ENCODE measurements at places on chromosomes 7 and 10.

GRCh38 chr7:113142385-113143119 is 24.2 kb upstream of the SMIM30 start:
- DNase-seq = no peak

DNA sequence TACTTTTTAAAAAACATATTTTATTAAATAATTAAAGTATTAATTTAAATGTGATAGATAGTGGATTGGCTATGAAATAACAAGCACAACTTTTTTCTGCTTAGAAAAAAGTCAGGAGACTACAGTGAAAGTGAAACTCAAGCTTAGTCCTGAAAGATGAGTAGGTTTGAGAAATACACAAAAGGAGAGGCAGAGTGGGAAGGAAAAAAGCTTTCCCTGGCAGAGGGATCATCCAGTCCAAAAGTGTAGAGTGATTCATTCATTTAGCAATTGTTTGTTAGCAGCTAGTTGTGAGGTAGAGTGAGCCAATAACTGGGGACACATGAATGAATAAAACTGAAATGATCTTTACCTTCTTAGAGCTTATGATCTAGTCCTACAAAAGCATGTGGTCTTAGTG is 93.5 kb downstream of the FOXP2 start:
- DNase-seq = no peak

- DNase-seq = no peak
These were observed 77.5 kb downstream of the ARID5B start for GRCh38 chr10:61978965-61979364.

- DNase-seq = no peak
These were observed 28.5 kb upstream of the CRYGN start for GRCh38 chr7:151468217-151469018.

DNA sequence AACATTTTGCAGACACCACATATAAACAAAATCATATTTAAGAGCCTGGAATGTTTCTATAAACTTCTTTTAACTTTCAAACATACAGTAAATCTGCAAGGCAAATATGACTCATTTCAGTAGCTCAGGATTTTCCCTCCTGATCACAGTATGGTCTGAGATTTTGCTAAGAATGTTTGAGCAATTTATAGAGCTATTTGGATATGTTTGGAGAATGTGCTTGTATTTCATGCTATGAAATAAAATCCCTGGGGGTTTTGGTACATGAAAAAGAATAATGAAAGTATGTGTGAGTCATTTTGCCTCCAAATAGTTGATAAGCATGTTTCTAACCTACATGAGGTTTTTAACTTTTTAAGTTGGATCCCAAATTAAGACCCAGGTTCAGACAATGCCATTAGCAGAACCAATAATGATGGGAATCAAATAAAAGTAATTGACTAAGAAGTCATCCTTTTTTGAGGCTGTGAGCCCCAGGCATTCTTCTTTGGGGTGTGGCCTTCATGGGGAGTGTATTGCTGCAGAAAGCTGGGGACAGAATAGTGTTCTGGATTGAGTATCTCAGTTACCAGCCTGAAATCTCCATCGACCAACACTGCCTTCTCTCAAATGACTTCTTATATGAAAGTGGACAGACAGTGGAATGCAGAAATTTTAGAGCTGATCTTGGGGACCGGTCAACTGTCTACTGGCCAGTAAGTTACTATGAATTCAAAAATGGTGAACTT is 66.1 kb upstream of the AGBL3 start:
- DNase-seq = no peak

GRCh38 chr10:124498056-124498455 is 36.4 kb downstream of the LHPP start:
- DNase-seq = no peak

- DNase-seq = no peak
These were observed 3.1 kb upstream of the DOCK1 start for GRCh38 chr10:126902157-126902556.

DNA sequence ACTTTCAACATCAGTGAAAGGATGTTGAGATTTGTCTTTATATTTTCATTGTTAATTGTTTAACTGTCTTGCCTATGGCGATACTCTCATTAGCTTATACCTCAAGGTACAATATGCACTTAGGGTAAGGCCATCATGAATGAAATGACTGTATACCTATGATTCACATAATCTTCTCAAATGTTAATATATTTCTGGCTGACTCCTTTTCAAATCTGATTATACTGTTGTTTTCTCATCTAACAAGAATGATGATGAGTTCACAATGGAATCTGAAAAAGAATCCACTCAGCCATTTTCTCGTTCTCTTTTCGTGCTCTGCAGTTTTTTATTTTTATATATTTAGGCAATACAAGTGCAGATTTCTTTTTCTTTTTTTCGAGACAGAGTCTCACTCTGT is 159.1 kb downstream of the ARHGAP12 start:
- no peak for DNase-seq

DNA sequence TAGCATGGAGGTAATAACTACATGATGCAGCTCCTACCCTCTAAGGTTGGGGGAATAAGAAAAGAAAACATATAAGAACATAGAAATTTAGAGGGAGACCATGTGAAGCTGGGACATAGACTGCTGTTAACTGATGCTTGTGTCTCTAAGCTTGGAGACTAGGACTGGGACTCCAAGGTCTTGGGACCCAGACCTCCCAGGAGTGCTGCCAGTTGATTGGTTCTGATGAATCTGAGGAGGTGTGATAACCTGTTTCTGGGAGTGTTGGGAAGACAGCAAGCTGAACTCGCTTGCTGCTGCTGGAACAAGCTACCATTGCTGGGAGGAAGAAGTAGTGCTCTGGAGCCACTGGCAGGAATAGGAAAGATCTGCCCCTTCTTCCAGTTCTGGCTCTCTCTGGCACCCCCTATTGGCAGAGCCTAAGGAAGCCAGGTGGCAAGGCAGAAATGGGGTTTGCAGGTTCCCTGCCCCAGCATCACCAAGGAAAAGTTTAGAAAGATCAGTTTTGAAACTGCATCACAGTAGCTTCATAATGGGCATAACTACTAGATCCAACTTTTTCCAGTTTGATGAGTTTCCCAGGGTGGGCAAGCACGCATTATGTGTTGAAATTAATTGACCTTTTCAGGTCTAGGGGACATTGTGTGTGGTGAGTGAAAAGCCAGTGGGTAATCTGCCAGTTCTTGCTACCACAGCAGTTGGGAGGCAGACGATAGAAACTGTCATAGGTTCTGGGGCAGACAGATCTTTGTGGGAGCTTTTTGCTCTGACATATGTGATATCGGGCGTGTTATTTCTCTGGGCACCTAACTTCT is 140.7 kb downstream of the SND1 start:
- no peak for DNase-seq

All from frontal cortex (tissue), 4 donors.